ENCODE measurements at places on chromosomes 6 and 20.
A peak's percentile ranks its signal among the peaks of the same experiment; 100 is the strongest.

DNA sequence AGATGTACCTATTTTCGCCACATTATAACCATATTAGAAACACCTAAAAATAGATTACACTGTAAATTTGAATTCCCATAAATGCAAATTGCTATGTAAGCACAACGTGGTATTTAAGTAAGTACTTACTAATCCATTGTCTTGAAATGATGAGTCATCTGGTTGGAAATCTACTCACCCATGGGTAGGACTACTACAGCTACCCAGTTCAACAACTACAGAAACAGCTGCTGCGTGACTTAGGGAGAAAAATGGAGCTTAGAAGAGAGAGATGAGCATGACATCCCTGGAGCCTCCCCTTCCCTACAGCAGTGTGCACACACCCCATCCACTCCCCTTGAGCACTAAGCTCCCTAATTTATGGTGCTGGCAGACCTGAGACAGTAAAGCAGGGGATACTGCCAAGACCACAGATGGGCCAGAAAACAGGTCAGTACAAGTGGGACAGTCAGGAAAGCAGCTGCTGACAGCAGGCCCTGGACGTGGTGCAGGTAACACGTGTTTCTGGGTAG is 26.9 kb downstream of the RRAGD start:
- DNase-seq, result no peak

- DNase-seq, result no peak
Measured at GRCh38 chr6:154394571-154394970, 38.0 kb upstream of the IPCEF1 start.

DNA sequence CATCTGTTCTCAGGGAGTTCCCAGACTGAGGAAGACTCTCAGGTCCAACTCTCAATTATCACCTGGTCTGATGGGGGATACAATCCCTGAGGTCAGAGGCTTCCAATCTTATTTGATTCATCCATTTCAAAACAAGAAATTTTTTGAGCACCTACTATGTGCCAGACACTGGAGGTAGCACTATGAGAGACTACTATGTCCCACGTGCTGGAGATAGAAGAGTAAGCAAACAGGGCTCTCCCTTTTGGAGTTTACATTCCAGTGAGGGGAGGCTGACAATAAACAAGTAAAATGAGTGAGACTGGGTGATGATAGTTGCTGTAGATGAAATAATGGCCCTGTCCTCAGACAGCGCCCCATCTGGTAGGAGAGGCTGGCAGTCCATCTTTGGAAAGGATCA is 16.5 kb downstream of the TMEM151B start:
- DNase-seq, result no peak

DNA sequence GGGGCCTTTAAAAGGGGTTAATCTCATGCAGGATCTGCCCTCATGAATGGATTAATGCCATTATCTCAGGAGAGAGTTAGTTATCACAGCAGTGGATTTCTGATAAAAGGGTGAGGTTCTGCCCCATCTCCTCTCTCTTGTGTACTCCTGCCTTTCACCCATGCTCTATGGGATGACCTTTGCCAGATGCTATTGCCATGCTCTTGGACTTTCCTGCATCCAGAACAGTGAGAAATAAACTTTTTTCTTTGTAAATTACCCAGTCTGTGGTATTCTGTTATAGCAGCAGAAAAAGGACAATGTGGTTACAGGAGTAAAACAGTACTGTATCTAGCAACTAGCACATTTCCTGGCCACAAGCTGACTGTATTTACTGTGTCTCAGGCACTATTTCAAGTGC is 58.0 kb upstream of the CCN2 start:
- no peak for DNase-seq

GRCh38 chr6:164142322-164142721 is 727.8 kb downstream of the QKI start:
- DNase-seq, result no peak

GRCh38 chr6:161493576-161494118 is 219.8 kb upstream of the AGPAT4 start:
- no peak for DNase-seq

GRCh38 chr6:56104591-56104990 is 142.8 kb downstream of the COL21A1 start:
- no peak for DNase-seq

DNA sequence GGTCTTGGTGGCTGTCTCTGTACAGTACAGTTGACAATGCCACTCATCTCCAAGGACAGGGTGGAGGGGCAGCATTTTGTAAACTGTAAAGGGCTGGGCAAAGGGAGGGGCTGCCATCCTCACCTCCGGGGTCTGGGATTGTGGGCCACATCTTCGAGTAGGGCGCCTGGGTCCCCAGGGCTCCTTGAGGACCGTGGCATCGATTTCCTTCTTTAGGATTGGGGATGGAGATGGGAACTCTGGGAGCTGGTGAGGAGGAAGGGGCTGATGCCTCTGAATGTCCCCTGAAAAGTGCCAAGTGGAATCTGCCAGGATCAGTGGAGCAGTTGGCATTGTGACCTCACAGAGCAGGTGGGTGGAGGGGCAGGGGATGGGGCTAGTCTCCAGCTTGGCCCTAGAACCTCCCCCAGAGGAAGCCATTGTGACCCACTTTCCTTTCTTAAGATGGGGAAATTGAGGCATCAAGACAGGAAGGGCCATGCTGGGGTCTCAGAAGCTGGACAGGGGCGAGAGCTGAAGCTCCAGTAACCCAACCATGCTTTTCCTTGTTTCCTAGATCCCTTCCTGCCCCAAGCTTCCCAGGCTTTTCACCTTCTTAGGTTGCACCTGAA is at the start of gene SUN5:
Gene SUN5 (minus strand): TSS at position 293 of the 611 bp plus-strand sequence. CDS start 93 bp downstream, at position 200.
- no peak for DNase-seq

DNA sequence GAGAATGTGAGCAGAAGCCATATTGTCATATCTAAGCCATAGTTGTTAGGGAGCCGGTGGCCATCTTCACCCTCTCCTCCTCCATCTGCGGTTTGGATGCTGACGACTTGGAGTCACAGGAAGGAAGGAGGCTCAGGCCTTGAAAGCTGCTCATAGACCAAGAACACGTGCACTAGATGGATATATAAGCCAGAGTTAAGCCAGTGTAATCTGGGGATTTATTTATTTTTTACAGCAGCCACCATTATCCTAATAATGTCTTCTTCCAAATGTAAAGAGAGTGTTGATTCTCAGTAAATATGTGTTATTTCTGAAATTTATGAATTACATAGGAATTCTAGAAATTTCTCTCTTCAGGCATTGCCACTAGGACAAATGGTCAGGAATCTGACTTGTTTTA is 689.9 kb downstream of the QKI start:
- DNase-seq, result no peak

DNA sequence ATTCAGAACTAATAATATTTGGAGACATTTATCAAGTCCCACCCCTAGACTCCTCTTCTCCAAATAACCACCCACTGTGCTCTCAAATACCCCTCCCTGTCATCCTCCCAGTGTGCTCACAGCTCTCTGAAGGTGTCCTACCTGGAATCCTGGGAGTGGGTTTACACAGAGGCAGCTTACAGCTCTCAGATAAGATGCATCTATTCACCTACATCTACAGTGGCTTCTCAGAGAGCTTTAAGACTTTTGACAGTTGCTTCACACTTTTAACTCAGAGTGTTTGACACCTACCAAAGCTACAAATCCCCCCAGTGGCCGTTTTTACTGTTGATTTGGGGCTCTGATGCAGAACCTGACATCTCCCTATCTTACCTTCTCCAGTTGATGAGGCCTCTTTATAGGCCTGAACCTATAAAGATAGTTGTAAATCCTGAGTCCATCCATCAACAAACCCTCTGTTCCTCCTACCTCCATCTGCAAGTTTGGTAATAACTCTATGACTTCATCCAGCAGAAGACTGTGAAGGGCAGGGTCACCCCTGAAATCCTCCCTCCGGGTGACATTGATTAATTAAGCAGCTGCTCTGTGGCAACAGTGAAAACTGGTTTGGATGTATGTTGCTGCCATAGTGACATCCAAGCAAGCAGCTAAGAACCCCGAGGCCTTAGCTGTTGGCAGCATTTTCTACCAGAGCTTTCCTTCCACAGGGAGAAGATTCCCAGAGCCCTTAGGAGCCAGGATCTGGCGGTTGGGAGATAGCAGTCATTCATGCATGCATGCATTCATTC is 226.1 kb upstream of the RREB1 start:
- no peak for DNase-seq

- DNase-seq, result no peak
Measured at GRCh38 chr20:41499961-41500725, 118.0 kb downstream of the CHD6 start.

DNA sequence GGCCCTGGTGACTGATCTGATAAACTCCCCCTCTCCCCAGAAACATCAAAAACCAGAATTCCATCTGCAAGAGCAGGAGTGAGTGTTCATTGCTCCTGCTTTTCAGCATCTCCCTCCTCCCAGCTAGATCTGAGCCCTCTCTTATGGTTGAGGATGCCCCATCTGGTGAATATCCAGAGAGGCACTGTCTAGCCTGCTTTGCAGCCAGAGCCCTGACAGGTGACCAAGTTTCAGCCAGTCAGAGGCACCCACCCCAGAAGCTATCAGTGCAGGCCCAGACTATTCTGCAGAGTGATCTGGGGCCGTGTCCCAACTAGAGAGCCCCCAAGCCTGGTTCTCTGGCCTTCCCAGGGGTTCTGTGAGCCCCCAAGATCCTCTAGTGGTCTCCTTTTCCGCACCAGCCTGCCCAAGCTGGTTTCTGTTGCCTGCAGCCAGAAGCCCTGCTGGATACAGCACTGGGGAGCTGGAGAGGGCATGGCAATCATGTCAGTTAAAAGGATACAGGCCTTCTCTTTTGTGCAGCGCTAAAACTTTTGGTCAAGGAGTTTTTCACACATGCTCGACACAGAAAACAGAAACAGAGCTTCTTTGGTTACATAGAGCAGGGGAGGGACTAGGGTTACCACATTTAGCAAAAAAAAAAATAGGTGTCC is 6.6 kb upstream of the BMP7 start:
- no peak for DNase-seq

DNA sequence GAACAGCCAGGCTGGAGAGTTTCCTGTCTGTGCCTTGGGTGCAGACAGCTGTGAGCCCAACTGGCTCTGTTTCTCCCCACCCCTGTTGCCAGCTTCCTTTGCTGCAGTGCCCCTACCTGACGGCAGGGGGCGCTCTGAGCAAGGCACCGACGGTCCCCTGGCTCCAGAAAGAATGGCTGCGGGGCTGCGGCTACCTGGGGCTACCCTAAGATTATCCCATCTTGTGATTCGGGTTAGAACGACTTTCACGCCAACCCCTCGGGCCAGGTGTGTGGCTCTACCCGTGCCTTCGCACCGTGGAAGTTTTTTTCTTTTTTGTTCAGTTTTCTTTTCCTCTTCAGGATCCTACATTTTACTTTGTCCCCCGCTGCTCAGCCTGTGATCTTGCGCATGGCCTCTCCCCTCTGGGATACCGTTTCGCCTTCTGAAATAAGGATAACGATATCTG is 33.4 kb upstream of the AAR2 start:
- DNase-seq, result peak; percentile 3

DNA sequence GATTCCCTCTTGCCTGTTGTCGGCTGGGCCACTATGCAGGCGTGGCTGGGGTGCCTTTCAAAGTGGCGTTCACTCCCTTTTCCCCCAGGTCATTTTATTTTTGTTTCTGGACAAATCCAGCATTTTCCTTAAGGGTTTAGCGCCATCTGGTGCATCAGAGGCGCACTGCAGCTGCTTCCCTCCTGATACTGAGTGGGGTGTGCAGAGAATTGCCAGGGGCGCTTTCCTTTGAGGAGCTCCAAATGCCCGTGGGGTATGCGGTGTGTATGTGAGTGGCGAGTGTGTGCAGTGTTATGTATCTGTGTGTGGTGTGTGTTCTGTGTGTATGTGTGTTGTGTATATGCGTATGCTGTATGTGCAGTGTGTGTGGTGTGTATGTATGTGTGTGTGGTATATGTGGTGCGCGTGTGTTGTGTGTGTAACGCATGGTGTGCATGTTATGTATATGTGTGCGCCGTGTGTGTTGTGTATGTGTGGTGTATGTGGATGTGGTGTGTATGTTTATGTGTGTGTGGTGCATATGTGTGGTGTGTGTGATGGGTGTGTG is 100.1 kb upstream of the AGPAT4 start:
- DNase-seq, result peak; percentile 60

DNA sequence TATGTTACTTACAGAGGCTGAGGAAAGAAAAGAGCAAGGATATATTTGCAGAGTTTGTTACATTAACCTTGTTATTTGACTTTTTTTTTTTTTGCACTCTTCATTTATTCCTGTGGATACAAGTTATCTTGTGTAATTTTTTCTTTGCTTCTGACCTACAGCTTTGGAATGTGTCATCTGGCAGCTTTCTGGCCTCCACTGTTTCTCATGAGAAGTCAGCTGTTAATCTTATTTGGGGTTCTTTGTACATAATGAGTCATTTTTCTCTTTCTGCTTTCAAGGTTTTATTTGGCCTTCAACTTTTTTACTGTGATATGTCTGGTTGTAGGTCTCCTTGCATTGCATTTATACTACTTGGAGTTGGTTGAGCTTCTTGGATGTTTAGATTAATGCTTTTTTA is 333.4 kb downstream of the SMOC2 start:
- no peak for DNase-seq

DNA sequence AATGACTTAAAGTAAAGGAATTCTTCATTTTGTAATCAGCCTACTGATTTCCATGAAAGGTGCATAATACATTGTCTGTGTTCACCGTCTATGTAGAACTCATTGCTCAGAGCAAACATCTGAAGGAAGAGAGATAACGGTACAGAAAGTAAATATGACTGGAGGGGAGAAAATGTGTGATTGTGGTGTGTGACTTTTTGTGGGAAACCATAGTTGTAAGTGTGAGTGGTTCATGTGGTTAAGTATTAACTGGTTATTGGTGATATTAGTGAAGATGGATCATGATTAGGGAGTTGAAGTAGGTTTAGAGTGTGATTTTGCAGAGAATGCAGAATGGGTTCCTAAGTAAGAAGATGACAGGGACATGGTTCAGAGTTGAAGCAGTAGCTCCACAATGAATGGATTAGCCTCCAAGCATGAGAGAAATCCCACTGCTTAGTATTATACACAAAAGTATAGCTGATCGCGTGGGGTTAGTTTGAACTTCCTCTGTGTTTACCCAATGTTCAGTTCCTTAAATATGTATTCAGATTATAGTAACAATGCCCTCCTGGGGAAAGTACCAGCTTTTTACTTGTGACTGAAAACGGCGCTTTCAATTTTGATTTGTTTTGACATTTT is 368.9 kb downstream of the UTRN start:
- DNase-seq, result no peak

GRCh38 chr20:60334911-60335310 is 376.7 kb downstream of the CDH26 start:
- DNase-seq, result no peak

GRCh38 chr6:161477876-161478425 is 204.1 kb upstream of the AGPAT4 start:
- no peak for DNase-seq

GRCh38 chr20:10788877-10789276 is 115.1 kb upstream of the JAG1 start:
- no peak for DNase-seq
